ENCODE measurements at places on chromosomes 4 and X.

DNA sequence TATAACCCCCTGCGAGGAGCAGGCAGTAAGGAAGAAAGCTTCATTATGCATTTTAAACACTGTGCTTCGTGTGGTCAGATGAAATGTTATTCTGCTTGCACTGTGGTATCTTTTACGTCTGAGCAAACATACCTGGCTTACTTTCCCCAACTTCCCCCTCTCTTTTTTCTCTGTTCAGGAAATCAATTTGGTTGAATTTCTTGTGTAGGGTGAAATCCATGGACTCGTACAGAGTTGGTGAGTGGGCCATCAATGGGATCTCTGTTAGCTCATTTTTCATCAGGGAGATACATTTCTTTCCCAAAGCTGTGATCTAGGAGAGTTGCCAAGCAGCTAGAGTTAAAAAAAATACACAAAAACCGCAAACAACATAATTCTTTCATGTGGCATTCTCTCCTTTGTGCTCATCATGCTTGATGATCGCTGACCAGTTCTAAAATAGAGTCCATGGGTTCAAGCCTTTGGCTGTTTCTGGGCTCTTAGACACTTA is 98.5 kb downstream of the FRAS1 start:
- DNase-seq = no peak

DNA sequence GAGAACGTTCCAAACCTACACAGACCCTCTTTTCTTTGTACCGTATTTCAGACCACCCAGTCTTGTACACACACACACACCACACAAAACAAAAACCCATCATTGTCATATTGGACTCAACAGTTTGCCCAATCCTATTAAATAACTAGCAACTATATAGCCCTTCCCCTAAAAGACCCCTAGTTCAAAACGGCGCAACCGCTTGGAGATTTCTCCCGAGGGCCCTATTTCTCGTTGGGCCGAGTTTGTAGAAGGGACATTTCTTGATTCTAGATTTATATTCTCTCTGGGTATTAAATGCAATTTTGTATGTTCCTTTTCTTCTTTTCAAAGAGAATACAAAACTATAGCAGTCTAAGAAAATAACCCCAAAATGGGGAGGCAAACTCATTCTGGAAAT is 547 bp upstream of the PDGFRA start:
- DNase-seq = no peak

- DNase-seq = no peak
Measured at GRCh38 chr4:100118181-100118580, 72.1 kb downstream of the DDIT4L start.

- no peak for DNase-seq
Measured at GRCh38 chrX:42967681-42968300, 189.8 kb upstream of the PPP1R2C start.

DNA sequence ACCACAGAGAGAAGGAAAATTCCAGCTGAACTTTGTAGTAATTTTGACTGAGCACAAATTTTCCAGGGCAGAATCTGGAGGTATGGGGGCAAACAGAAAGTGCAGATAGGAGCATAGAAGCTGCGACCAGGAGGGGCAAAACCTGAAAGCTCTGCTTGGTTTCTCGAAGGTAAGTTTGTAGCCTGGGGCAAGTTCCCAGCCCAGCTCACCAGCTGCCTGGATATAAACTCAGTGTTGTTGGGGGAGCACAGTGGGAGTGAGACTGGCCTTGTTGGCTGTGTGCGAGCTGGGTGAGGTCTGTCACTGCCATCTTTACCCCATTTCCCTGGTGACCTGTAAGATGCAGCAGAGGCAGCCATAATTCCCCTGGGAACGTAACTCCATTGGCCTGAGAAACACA is 213.5 kb upstream of the POF1B start:
- no peak for DNase-seq

DNA sequence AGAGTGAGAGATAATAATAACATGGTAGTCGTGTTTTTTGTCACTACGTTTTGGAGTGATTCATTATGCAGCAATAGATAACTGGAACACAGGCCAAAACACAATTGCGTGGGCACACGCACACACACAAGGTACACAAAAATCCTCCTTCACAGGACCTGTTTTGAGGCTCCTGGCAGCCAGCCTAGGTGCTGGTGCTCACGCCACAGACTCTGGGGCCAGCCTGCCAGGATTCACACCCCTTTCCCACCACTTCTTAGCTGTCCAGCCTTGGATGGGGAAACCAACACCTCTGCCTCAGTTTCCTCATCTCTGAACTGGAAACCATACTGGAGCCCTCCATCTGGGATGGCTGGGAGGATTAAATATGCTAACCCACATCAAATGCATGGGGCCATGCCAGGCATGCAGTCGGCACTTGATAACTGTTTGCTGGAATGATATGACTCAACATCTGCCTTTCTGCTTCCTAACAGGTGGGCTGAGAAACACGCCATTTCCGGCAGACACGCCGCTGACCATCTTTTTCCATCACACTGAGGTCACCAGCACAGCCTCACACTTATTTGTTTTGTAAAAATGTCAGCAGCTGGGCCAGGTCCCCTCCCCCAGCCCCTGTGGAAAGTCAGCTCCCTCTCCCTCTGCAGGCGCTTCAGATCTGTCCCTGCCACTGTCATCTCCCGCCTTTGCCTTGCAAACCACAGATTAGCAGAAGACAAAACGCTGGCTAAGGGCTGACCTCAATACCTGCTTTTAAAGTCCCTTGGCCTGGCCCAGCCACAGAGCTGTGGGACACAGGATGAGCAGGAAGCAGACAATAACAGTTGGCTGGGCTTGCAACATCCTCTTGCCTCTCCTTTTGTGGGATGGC is 237.5 kb downstream of the BCOR start:
- no peak for DNase-seq

DNA sequence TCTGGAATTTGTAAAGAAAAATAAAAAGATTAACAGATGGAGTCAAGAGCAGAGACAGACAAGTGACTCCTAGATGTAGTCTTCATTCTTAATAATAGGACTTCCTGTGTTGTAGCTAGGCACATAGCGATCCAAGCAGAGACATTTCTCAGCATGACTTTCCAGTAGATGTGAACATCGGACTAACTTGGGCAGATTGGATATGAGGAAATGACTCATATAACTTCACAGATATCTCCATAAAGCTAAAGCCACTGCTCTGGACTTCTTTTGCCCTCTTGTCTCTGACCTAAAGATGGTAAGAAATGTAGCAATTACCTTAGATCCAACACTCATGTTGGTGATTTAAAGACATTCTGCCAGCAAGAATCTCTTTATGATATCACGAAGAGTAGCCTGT is 131.7 kb downstream of the EPHA5 start:
- DNase-seq = no peak

- DNase-seq = no peak
Measured at GRCh38 chr4:138311771-138312535, 69.8 kb upstream of the SLC7A11 start.

- DNase-seq = no peak
Measured at GRCh38 chr4:123659730-123660129, 263.1 kb downstream of the SPRY1 start.

DNA sequence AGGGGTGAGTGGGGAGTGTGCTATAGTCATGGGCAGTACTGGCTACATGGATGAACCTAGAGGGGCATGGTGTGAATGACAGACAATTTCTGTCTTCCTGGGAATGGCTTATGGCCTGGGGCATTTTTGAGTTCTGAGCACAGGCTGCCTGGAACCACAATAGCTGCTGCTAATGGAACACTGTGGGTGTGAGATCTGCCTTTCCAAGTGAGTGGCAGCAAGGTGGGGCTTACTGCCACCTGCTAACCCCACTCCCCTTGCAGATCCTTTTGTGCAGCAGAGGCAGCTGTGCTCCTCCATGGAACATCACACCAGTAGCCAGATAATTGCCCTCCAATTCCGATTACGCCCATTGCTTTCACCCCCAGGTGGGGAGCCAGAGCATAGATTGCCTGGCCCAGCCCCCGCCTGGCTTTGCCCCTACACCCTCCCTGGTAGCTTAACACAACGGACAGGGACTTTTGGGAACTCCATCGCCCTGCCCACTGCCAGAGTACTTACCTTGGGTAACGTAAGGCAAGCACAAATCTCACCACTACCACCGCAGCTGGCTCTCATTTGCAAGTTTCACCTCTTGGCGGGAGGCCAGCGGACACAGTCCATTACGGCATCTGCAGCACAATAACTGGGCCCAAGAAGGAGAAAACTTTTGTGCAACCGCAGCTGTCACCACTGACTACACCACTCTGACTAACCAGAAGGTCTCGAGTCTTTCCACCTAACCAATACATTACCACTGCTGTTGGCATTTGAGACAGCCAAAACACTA is 421.2 kb upstream of the NWD2 start:
- no peak for DNase-seq

DNA sequence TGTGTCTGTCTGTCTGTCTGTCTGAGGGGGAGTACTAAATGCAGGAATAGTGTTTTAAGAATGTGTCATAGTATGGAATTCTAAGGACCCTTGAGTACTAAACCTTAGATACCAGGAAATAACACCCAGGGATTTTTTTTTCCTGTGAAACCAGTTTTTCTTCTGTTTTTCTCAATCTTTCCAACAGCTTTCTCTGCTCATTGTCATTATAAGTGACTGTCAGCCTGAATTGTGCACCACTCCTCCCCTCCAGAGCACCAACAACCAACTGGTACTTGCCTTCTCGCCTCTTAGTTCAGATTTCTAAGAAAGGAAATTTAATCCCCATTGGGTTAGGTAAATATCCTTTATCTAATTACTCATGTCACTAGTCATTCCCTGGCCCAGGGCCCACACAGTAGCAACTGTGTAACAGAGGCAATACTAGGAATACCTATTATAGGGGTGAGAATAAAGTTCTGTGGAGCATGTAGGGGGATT is 320.6 kb downstream of the ADGRL3 start:
- no peak for DNase-seq

- DNase-seq = no peak
Measured at GRCh38 chrX:126376465-126376864, 176.1 kb downstream of the DCAF12L1 start.
